ENCODE measurements at places on chromosomes 7 and 10.

- peak; percentile 51 for DNase-seq
Measured at GRCh38 chr7:131328377-131329175, 900 bp downstream of the MKLN1 start.

DNA sequence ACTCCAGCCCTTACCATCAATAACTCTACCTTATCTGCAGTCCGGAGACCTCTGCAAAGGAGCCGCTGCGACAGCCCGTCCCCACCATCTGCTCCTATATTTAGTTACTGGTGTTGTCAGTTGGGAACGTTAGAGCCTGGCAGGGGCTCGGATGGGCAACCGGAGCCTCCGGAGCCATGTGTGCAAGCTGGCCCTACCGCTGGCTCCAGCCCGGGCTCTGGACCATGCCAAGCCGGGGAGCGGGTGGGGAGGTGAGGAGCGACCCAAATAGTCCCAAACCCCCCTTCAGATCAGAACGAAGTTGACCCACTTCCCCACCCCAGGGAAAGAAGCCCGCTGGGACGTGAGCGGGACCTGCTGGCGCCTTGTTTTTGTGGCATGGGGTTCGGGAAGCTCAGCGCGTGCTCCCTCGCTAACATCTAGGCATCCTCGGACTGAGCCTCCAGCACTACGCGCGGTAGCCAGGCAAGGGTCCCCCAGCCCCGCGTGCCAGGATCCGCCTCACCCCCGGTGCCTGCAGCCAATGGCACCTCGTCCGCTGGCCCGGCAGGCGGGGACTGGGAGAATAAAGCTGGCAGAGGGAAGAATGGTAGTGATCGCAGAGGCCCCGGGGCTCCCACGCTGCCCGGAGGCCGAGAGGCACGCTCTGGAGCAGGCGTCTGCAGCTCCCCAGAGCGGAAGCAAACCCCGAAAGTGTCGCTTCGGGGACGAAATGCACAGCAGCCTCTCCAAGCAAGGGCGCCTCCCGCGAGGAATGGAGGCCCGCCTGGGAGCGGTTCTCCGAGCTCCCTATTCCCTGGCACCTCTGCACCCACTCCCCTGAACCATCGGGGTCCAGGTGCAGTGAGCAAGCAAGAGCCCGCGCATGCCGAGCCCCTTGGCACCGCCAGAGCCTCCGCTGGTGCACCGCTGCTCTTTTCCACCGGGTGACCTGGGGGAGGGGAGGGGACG lies 679 bp downstream of the LRRC20 start:
- DNase-seq, result peak; percentile 57

GRCh38 chr10:97078261-97078937 lies 107.4 kb downstream of the SLIT1 start:
- DNase-seq, result no peak

GRCh38 chr7:75039166-75039565 lies 34.4 kb downstream of the RCC1L start:
- no peak for DNase-seq

GRCh38 chr7:50706469-50706937 lies 76.2 kb downstream of the GRB10 start:
- DNase-seq, result no peak

DNA sequence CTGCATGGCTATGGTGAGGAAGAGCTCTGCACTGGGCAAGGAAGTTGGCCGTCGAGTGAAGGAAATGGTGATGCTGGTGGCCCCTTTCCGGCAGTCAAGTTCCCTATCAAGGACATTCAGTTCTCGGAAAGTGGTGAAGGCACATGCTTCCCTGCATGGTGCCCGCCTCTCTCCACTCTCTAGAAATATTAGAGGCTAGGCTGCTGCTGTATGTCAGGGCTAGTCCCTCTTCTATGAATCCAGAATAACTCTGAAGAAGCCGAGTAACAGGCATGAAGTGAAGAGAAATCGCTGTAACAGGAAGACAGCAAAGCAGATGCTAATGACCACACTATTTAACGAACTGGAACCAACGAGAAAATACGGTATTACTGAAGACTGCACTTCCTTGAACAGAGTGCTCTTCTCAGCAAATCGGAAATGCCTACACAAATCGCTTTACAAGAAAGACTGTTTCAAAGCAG lies 5.4 kb downstream of the IDI1 start:
- DNase-seq, result peak; percentile 42

GRCh38 chr10:70940834-70941568 lies 52.6 kb upstream of the PCBD1 start:
- peak; percentile 36 for DNase-seq

- no peak for DNase-seq
Measured at GRCh38 chr7:40356312-40356711, 221.5 kb downstream of the SUGCT start.

DNA sequence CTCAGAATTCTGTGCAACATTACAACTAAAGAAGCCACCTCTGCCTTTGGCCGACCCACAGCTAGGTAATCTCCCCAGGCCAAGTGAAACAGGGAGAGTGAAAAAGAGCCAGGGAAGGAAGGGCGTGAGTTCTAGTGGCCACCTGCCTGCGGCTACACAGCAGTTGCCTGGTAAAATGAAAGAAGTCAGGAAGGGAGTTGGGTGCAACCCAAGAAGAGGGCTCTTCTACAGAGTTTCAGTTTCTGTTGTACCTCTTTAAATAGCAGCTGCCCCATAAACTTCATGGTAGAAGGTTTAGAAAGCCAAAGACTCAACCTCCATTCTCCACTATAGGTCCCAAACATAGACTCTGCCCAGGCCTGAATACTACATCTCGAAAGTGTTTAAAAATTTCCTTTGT lies 76.2 kb upstream of the TMEM168 start:
- no peak for DNase-seq

GRCh38 chr10:131211146-131211545 lies 100.4 kb downstream of the TCERG1L start:
- DNase-seq, result no peak

DNA sequence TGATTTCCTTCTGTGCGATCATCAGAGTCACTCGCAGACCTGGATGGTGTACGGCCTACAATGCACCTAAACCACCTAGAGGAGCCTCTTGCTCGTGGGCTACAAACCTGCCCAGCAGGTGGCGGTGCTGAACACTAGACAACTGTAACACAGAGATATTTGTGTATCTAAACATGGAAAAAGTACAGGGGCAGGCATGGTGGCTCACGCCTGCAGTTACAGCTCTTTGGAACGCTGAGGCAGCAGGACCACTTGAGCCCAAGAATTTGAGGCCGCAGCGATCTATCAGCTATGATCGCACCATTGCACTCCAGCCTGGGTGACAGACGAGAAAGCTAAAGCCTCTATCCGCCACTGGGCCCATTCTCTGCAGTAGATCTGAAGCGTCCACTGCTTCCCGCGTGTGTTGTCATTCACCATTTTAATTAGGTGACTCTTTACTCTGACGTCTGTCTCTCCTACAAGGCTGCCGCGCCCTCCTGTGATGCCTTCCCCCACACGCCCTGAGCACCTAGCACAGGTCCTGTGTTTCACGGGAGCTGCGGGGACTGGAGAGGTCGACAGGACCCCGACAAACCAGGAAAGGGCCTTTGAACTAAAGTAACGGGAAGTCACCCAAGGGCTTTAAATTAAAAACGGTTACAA lies 774 bp downstream of the TUBGCP2 start:
- DNase-seq, result peak; percentile 91

- no peak for DNase-seq
Measured at GRCh38 chr10:24311888-24312287, 103.0 kb downstream of the KIAA1217 start.

- DNase-seq, result no peak
Measured at GRCh38 chr7:22751341-22751740, 24.3 kb downstream of the IL6 start.

- DNase-seq, result no peak
Measured at GRCh38 chr7:93889261-93889660, 1.3 kb downstream of the TFPI2 start.

GRCh38 chr10:110717781-110718589 lies 73.8 kb downstream of the RBM20 start:
- DNase-seq, result no peak

- DNase-seq, result no peak
Measured at GRCh38 chr10:19194866-19195265, 146.3 kb downstream of the MALRD1 start.

- no peak for DNase-seq
Measured at GRCh38 chr10:132443983-132444876, 47.2 kb downstream of the PWWP2B start.

GRCh38 chr10:72340510-72341261 lies 14.0 kb downstream of the DNAJB12 start:
- DNase-seq, result peak; percentile 76

DNA sequence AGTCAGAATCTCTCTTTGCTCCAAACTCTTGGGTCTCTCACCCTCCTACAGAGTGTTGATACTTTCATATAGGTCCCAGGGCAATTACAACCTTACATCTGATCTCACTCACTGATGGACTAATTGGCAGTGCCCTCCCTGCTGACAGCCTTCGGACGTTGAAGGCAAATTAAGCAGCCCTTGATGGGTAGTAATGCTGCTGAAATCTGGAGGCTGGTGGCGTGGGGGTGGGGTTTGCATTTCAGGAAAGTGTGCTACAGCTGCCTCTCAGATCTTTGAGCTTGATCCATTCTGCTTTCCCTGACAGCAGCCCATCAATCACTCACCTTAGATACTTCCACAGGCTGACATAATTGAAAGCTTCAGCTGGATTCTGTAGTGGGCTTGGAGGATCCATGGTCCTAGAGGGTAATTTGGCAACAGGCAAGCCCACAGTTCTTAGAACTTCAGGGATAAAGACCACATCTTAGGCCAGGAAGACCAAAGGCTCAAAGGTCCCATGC lies 349.1 kb upstream of the PODXL start:
- DNase-seq, result no peak

GRCh38 chr7:158649279-158649678 lies 55.3 kb downstream of the NCAPG2 start:
- DNase-seq, result peak; percentile 60

DNA sequence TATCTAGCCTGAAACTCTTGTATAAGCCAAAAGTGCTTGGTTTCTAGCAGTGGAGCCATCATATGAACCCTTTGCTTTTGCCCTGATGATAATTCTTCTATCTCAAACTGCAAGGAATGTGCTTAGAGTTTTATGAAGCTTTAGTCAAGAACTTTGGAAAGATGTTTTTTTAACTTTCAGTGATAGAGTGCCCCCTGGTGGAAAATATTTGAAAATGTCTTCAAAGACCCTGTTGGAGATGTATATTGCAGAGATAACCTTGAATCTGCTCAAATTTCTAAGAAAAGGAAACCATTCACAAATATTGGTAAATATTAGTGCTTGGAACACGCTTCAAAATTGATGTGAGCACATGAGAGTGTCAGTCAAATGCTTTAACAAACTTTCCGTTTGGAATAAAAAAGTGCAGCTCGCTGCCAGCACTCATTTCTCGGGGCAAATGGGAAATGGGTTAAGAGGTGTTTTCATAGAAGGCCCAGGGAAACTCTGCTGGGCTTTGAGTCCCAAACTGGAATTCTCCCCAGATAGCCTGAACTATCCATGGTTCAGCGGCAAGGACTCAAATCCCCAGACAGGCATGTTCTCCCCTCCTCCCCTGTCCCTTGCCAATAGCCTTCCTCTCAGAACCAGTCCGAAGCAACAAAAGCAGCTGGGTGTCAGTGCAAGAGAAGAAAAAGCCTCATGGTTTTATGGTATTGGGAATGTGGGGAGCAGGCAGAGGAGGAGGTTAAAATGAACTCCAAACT lies 129.3 kb downstream of the MYOF start:
- DNase-seq, result peak; percentile 57

GRCh38 chr10:114802177-114802576 lies 19.4 kb upstream of the FHIP2A start:
- no peak for DNase-seq

- DNase-seq, result no peak
Measured at GRCh38 chr10:101644002-101644401, 51.0 kb downstream of the FBXW4 start.

- no peak for DNase-seq
Measured at GRCh38 chr10:110434489-110435096, 63.1 kb upstream of the DUSP5 start.

DNA sequence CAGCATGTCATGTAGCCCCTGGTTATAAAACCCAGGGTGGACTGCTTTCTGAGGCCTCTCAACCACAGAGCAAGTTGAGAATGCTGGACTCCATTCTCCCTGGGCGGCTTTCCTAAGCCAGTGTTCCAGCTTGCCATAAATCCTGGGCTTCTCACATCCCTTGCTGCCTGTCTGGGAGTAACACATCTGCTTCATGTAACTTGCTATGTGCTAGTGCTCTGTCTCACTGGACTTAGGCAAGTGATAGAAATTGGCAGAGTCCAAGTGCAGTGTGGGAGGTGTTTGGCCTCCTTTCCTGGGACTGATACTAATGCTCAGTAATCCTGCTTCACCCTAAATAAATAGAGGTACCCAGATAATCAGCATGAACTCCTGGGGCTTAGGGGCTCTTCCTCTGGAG lies 277.1 kb upstream of the POM121L12 start:
- no peak for DNase-seq

DNA sequence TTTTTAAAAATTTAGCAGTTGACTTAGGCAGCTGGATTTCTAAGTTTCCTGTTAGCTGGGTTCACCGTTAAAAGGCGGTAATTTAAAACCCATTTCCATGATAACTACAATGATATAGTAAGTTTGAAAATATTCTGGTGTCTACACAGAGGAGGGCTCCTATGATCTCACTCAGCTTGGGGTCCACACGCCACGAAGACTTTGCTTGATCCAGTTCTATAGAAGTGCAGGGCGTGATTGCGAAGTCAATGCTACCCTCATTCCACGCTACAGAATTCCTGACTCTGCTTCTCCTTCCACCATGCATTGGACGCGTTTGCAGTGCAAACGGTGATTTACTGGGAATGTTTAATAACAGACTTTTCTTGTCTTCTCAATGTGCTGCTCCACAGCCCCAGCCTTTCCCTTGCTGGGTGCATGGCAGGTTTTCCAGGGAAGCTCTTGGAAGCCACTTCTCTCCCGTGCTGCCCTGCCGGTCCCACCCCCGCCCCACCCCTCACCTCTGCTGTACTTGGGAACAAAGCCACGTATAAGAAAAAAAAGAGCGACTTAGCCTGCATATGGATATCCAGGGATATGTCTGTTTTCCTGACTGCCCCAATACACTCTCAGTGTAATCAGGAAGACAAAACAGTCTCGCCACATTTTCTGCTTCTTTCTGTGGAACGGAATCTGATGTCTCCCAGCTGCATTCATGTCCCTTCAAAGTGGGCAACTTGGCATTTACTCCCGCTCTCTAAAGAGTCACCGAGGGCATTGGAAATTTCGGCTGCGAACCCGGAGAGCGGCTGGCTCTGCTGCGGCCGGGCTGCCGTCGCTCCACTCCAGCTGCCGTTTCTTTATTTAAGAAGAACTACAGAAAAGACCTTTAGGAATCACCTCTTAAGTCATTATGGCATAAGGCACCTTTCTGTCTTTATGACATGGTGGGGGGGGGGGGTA lies 434.4 kb upstream of the MGMT start:
- no peak for DNase-seq

DNA sequence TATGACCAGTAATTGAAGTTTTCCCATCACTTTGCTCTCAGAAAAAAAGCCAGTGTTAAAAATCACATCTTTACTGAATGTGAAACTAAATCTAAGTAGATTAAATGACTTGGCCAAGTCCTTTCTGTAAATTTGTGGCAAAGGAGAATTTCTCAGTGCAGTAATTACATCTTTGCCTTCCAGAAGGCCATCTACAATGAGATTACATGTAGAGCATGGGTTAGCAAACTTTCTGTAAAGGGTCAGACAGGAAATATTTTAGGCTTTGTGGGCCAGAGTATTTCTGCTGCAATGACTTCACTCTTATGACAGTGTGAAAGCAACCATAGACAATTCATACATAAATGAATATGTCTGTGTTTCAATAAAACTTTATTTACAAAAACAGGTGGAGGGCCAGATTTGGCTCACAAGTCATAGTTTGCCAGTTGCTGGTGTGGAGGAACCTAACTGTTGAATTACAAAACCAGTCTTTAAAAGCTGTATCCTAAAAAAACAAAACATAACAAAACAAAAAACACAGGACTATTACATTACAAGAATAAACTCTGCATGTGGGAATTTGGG lies 191.0 kb downstream of the TAX1BP1 start:
- DNase-seq, result no peak
